Lower leg skin (tissue), 4 donors: ENCODE measurements at places on chromosomes 1 and 21.
A peak's percentile ranks its signal among the peaks of the same experiment; 100 is the strongest.

DNA sequence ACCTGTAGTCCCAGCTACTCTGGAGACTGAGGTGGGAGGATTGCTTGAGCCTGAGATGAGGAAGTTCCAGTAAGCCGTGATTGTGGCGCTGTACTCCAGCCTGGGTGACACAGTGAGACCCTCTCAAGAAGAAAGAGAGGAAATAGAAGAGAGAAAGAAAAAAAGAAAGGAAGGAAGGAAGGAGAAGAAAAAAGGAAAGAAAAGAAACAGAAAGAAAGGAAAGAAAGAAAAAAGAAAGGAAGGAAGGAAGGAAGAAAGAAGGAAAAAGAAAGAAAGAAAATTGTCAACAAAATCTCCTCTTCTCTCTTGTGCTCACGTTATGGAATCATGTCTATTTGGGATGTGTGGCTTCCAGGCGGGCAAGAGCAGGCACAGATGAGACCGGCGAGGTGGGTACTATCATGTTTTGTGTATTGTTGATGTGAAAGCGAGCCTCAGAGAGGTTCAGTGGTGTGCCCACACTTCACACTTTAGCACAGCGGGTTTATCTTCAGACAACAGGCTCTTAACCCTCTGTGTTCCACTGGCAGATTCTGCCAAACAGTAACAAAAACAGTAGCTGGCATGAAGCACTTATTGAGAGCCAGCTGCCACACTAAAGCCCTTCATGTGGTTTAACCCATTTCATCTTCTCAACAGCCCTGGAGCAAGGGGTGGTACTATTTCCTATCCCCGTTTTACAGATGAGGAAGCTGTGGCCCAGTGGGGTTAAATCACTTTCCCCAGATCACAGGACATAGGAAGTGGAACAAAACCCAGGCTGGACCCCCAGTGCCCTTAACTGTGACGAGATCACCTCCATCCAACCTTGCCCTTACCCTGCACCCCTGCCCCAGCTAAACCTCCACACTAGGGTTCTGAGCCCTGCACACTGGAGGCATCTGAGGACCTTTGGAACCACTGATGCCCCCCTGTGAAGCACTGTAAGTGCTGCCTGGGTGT, 94.7 kb upstream of the TARDBP start:
- no peak for DNase-seq

- DNase-seq, result no peak
Observed at GRCh38 chr1:159712080-159712479, 2.3 kb downstream of the CRP start.

DNA sequence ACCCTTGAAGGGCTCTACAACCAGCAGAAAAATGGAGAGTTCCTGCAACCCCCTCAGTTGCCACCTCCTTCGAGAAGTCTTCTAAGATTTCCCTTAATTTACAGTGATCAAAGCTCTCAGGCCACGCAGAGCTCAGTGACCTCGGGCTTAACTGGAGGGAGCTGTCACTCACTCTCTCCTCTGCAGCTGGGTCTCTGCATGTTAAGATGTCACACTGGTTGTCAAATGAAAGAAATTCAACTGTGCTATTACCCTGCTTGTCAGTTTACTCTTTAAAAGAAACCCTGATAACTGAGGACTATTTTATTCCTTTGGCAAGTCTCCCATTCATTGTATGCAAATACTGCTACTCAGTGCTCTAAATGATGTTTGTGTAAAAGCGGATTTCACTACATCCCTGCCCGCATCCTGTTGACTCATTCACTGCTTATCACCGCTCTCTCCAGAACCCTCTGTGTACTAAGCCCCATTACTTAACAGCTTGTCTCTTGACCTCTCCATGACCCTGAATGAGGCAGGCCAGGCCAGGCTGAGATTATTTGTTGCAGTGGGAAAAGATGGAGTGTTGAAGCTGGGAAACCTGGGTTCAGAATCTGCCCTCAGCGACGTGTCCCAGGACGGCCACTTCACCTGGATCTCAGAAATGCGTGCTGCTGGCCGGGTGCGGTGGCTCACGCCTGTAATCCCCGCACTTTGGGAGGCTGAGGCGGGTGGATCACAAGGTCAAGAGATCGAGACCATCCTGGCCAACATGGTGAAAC, 13.7 kb downstream of the DHRS3 start:
- peak; percentile 43 for DNase-seq

DNA sequence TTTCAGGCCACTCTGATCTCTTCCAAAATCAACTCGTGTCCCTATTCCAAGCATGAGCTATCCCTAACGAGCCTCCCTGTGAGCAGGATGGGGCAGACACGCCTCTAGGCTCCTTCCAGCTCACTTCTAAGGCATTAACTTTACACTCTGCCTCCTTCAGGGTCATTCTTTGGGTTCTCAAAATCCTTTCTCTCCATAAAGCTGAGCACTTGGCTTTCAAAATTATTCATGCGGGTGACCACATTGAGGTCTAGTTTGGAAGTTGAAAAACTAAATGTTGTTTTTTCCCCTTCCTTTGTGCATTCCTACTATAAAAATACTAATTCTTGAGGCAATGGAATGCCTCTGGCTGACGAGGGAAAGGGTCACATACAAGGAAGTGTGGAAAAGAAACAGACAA, 33.5 kb upstream of the BMP8B start:
- no peak for DNase-seq

DNA sequence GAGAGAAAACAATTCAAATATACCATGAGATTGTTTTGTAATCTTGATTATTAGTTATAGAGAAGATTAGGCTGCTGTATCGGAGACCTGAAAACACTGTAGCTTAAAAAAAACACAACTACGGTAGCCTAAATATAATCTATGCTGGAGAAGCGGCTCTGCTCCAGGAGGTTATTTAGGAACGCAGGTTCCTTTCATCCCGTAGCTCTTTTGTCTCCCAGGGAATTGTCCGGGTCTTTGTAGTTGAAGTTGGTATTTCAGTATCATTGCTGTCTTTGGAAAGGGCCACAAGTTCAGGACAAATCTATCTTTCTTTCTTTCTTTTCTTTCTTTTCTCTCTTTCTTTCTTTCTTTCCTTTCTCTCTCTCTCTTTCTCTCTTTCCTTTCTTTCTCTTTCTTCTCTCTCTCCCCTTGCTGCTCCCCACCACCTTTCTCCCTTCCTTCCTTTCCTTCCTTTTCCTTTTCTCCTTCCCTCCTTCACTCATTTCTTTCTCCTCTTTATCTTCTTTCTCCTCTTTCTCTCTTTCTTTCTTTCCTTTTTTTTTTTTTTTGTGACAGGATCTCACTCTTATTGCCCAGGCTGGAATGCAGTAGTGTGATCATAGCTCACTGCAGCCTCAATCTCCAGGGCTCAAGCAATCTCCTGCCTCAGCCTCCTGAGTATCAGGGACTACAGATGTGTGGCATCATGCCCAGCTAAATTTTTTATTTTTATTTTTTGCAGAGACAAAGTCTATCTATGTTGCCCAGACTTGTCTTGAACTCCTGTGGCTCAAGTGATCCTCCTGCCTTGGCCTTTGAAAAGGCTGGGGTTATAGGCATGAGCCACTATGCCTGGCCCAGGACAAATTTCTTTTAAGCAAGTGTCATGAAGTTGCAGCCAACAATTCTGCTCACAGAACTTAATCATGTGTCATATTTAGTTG, 10.9 kb upstream of the NFIA start:
- DNase-seq, result no peak

DNA sequence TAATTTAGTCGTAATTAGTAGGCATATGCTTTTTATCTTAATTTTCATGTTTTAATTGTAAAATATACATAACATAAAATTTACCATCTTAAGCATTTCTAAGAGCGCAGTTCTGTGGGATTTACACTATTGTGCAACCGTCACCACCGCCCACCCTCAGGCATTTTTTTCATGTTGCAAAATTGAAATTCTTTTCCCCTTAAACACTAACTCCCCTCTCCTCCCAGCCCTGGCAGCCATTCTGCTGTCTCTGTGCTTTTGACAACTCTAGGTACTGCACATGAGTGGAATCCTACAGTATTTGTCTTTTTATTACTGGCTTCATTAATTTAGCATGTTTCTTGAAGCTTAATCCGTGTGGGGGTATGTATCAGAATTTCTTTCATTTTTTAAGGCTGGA, 7.8 kb downstream of the PIK3CD start:
- no peak for DNase-seq

DNA sequence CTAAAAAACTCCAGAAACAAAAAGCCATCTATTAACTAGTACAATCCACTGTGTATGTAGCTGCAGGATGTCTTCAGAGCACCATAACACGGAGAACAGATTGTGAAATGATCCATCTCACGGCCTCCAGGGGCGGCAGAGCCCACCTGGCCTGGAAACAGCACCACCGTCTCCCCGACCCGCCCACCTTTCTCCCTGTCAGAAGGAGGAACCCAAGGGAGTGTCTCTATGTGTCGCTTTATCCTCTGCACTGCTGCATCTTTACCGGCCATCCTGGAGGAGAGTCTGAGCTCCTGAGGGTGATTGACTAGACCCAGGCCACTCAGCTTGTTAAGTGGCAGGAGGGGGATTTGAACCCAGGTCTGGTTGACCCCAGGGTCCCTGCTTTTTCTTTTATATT, 405.0 kb downstream of the MATN1 start:
- DNase-seq, result peak; percentile 54

GRCh38 chr1:18901952-18902522, 318 bp downstream of the ALDH4A1 start:
- DNase-seq, result no peak

DNA sequence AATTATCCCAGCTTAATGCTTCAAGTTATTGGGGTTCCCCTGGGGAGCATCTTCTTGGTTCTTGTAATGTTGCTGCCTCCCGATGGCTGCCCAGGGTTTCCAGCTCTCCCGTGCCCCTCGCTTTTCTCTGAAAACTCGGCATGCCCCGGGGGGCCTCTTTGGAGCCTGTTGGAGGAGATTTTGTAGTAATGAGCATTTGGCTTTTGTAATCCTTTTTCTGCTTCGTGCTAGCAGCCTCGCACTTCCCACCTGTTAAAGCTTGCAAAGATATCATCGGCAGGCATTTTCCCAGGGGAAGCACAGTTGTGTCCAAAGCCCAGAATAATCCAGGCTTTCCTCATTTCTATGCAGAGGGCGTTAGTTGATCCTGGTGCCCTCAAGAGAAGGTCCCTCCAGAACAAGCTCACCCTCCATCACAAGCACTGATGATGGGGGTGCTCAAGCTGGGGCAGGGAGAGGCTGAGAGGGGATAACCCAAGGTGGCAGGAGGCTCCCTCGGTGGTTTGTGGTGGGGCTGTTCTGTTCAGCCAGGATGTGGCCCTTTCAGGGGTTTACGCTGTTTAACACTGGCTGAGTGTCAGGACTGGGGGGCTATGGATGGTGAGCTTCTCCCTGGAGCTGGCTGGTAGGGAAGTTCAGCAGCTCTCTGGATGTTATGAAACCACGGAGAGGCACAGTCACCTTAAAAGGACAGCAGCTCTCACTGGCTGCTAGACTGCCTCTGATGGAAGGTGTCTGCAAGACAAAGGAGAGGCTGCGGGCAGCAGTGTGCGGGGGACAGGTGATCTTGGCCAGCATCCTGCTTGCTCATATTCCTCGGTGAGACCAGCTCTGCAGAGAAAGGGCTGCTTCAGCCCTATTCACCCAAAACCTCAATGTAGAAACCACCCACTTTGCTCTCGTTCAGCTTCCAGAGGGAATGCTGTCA, 477.1 kb upstream of the VAMP3 start:
- no peak for DNase-seq

DNA sequence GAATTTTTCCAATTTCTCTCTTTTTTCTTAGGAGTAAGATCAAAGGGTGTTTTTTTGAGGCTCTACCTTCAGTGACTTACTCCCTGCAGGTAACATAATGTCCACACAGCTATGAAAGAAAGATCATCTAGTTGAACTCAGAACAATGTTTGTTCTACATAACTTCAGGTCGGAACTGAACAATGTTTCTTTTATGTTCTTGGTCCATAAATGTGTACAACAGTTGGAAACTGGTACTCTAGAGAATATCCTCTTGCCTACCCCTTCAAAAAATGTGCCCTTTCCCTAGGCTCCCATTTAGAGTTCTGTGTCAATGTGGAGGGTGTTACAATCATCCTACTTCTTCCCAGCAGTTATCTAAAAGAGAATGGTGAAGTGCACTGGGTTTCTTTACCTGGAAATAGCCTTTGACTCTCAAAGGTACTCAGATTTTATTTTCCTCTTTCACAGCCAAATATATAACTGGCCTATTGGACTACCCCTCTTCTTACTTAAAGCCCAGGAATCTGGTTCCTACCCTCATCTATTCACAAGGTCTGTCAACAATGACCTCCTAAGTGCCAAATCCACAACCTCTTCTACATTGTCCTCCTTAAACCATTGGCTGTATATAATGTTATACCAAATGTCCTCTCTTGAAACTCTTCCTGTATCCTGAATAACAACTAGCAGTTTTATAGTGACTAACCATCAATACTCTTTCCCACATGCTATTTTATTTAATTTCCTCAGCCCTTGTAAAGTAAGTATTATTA, 42.3 kb downstream of the CD58 start:
- no peak for DNase-seq

GRCh38 chr1:162336621-162337285, 39.9 kb downstream of the SPATA46 start:
- no peak for DNase-seq

- DNase-seq, result no peak
Observed at GRCh38 chr1:119081700-119082099, 58.8 kb downstream of the WARS2 start.
